ENCODE measurements at places on chromosomes 7 and 10.

DNA sequence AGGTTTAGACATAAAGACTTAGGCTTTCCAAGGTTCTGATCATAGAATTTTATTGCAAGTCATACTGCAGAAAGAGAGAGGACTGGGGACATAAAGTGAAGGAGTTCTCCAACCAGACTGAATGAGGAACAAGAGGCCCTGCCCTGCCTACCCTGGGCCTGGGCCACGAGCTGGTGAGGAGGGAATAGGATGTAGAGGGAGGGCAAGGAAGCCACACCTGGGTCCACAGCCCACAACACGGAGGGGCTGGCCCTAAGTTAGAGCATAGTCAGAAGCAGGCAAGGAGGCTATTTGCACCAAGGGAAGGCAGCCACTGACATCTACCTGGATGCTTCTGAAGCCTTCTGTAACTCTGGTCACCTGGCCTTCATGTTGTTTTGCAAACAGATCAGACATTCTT lies 82.2 kb upstream of the CXCL12 start:
- DNase-seq: no peak

GRCh38 chr10:79244841-79245504 lies 102.3 kb upstream of the PPIF start:
- DNase-seq: no peak

- no peak for DNase-seq
These were observed 91.7 kb upstream of the ADCY1 start for GRCh38 chr7:45482451-45482850.

DNA sequence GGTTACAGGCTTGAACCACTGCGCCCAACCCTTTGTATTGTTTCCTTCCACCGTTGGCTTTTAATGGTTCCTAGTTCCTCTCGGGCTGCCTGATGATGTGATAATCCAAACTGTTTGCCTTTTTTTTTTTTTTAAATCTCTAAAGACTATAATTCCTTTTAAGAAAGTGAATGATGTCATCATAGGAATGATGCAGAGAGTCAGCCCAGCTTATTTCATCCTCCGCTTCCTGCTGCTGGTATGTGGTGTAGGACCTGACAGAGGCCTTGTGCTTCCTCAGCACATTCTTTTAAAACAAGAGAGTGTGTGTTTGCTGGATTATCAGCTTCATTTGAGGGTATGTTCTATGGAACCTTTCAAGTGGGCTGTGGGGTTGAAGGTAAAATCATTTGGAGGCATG lies 241.4 kb downstream of the LRMDA start:
- no peak for DNase-seq

DNA sequence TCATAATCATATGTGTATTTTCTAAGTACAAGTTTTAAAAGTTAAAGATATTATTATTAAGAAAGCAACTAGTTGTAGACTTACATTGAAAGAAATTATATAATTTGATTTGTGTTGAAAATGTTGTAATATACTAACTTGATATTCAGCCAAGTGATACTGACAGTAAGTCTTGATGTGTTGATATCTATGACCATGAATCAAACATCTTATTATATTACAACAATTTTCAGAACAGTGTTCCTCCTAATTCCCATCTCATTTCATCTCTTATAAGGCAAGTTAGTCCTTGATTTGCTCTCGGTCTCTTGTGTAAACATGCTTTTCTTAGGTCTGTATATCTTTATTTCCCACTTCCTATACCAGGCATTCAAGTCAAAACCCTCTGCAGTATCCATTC lies 269.2 kb upstream of the SEMA3E start:
- no peak for DNase-seq
